ENCODE measurements at places on chromosomes 12 and 14. TPM values are rescaled to one million over a fixed set of nuclear protein-coding genes. Genes with fewer than 3 reads are reported as not detected.

DNA sequence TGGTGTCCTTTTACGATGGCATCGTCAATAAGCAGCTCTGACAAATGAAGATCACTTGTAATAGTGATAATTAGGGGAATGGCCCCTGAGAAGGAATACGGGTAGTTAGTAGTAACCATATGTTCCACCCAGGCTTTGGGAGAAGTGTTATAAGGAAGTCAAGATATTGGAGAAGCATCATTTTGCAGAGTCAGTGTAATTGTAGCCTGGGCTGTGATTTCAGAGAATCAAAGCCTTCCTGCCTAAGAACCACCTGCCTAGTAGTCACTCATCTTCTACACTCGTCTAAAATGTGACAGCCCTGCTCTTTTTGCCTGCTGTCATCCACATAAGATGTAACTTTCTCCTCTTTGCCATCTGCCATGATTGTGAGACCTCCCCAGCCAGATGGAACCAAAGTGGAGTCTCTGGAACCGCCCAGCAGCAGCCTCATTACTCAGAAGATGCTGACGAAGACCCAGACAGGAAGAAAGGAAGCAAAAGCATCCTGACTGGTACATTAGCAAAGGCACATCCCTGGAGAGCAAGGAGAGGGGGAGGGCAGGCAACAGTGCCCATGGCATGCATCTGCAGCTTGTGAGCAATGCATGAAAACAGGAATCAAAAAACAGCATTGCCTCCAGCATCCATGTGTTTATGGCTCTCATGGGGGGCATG is 12.6 kb upstream of the EDDM3A start:
- no peaks in the 10 kb centered on the region for H3K27me3 ChIP-seq
- no peaks in the 10 kb centered on the region for H3K4me1 ChIP-seq
- no peak overlapping the region for H3K27ac ChIP-seq
- H3K4me3 ChIP-seq = no peak overlapping the region
- no peak for DNase-seq

Gene BRAP
- total RNA-seq = 71.4 TPM

GRCh38 chr12:130075497-130076076 is 86.7 kb upstream of the FZD10 start:
- H3K4me1 ChIP-seq = no peaks in the 10 kb centered on the region
- DNase-seq = no peak
- H3K27me3 ChIP-seq = no peaks in the 10 kb centered on the region
- H3K36me3 ChIP-seq = no peaks in the 10 kb centered on the region
- H3K27ac ChIP-seq = no peak overlapping the region

Gene GPR135
- total RNA-seq = 33.1 TPM

DNA sequence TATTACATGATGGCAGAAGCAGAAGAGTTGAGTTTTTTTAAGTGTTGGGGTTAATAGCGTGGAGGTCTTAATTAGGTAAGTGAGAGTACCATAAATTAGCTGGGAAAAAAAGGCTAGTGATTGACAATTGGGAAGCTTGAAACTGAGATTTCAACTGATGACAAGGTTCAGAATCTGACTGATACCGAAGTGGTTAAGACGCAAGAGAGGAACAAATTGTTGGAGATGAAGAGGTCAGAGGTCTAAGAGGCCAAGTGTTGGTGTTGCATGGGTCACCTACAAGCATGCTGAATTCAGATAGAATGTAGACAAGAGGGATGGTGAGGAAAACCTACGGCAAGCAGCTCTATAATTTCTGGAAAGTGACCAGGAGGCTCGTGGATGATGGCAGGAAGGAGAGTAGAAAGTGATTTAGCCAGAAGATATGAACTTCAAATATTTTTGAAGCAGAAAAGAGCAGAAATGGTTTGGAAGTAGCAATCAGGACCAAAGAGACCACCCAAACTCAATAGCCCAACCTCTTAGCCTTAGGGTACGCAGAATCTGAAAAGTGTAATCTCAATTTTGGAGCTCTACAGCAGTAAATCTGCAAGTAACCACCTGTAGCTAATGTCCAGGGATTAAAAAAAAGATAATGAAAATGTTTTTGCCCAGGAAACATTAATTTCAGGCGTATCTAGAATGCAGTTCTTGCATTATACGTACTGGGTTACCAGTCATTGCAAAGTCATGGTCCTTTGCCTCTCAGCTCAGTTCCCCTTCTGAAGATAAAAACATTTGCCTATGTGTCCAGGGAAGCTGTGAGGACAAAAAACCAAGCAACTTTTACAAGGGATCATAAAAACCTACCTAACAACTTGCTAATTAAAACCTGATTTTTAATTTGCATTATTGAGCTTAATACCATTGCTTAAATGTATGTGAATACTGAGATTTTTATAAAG is 1.7 kb upstream of the TMPO start:
- no peaks in the 10 kb centered on the region for H3K27me3 ChIP-seq
- no peak overlapping the region for H3K4me3 ChIP-seq
- peak; percentile 4 for DNase-seq
- H3K27ac ChIP-seq = peak overlapping the region; percentile 99

DNA sequence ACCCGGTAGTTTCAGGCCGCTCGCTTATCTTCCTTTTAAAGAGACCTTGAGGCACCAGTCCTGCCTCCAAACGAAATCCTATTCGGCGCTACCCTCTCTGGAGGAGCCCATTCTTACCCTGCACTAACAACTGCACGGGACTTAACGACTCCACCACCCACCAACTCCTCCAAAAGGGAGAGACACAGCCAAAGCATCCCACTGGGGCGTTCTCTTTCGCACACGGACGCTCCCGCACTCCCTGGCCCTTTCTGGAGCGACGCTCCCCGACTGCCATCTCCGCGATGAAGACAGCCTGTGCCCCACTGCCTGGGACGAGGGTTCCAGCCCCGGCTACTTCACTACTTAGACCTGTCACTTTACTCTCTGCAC is 650 bp downstream of the GALC start:
- H3K27me3 ChIP-seq = no peaks in the 10 kb centered on the region
- H3K36me3 ChIP-seq = no peaks in the 10 kb centered on the region
- peak overlapping the region; percentile 93 for H3K27ac ChIP-seq
- peak overlapping the region; percentile 78 for H3K4me3 ChIP-seq
- H3K4me1 ChIP-seq = peaks cover 51% of the 10 kb centered on the region

DNA sequence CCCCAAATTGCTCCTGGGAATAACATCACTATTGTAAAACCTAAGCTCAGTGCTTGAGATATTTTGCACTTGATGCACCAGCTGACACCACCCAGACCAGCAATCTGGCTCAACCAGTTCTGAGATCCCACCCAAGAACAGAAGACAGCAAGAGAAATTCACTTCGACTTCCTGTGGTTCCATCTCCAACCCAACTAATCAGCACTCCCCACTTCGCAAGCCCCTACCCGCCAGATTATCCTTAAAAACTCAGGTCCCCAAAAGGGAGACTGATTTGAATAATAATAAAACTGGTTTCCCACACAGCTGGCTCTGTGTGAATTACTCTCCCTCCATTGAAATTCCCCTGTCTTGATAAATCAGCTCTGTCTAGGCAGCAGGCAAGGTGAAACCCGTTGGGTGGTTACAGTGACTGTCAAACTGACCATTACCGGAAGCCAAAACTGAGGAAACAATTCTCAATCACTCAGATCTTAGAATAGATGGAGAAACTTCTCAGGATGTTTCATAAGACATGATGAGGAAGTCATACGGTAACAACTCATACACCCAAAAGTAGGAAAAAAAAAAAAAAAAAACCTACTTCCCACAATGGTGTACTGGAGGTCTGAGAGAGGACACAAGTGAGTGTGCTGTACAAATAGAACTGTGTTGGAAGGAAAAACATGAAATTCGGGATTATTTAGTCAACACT is 92.4 kb downstream of the TMTC1 start:
- H3K4me3 ChIP-seq = no peak overlapping the region
- H3K27me3 ChIP-seq = no peaks in the 10 kb centered on the region
- no peaks in the 10 kb centered on the region for H3K36me3 ChIP-seq
- H3K27ac ChIP-seq = no peak overlapping the region

Gene HVCN1
- 39.7 TPM for total RNA-seq

Gene MSI1
- 14.8 TPM for total RNA-seq

Gene KRT8
- 13.2 TPM for total RNA-seq

- H3K4me3 ChIP-seq = no peak overlapping the region
- H3K27ac ChIP-seq = no peak overlapping the region
- DNase-seq = no peak
- H3K27me3 ChIP-seq = no peaks in the 10 kb centered on the region
- no peaks in the 10 kb centered on the region for H3K36me3 ChIP-seq
These were observed 1.6 kb upstream of the MLXIP start for GRCh38 chr12:122076743-122077495.

GRCh38 chr12:94749890-94750289 is 99.5 kb upstream of the TMCC3 start:
- DNase-seq = no peak
- H3K27ac ChIP-seq = no peak overlapping the region
- H3K4me3 ChIP-seq = no peak overlapping the region
- H3K27me3 ChIP-seq = no peaks in the 10 kb centered on the region
- peaks cover 4% of the 10 kb centered on the region for H3K4me1 ChIP-seq
- H3K36me3 ChIP-seq = no peaks in the 10 kb centered on the region

DNA sequence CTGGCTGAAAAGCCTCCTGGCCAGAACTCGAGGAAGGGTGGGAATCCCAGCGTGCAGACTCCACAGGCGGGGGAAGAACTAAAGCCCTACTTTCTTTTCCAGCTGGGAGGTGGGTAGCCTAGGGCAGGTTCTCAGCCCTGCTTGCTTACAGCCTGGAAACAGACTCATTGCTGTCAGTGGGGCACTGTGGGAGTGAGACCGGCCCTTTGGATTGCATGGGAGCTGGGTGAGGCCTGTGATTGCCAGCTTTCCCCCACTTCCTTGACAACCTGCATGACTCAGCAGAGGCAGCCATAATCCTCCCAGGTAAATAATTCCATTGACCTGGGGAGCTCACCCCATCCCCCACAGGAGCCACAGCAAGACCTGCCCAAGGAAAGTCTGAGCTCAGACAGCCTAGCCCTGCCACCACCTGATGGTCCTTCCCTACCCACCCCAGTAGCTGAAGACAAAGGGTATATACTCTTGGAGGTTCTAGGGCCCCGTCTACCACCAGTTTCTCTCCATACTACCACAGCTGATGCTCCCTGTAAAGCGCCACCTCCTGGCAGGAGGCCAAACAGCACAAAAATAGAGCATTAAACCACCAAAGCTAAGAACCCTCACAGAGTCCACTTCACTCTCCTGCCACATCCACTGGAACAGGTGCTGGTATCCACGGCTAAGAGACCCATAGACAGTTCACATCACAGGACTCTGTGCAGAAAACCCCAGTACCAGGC is 294.1 kb downstream of the SEC23A start:
- no peak overlapping the region for H3K4me3 ChIP-seq
- no peak for DNase-seq
- H3K4me1 ChIP-seq = no peaks in the 10 kb centered on the region
- H3K27me3 ChIP-seq = no peaks in the 10 kb centered on the region

DNA sequence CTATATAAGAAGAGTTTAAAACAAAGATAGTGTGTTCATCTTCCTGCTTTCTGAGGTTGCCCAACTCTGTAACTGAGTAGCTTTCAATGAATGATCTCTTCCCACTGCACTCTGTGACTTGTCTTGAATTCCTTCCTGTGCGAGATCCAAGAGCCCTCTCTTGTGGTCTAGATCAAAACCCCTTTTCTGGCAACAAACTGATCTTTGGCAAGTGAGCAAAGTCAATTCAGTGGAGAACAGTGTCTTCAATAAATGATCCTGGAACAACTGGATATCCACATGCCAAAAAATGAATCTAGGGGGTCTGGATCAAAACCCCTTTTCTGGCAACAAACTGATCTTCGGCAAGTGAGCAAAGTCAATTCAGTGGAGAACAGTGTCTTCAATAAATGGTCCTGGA is 8.5 kb downstream of the CFAP54 start:
- DNase-seq = no peak
- H3K27ac ChIP-seq = no peak overlapping the region
- H3K4me1 ChIP-seq = no peaks in the 10 kb centered on the region

- no peak overlapping the region for H3K4me3 ChIP-seq
- DNase-seq = peak; percentile 88
- H3K36me3 ChIP-seq = no peaks in the 10 kb centered on the region
- H3K27ac ChIP-seq = no peak overlapping the region
- peaks cover 38% of the 10 kb centered on the region for H3K4me1 ChIP-seq
- H3K27me3 ChIP-seq = no peaks in the 10 kb centered on the region
These were observed 24.1 kb upstream of the BCDIN3D start for GRCh38 chr12:49866859-49867569.

- DNase-seq = peak; percentile 79
- H3K4me3 ChIP-seq = no peak overlapping the region
- H3K4me1 ChIP-seq = peaks cover 63% of the 10 kb centered on the region
- H3K27me3 ChIP-seq = no peaks in the 10 kb centered on the region
- H3K27ac ChIP-seq = no peak overlapping the region
These were observed 56.0 kb downstream of the PLEKHG3 start for GRCh38 chr14:64760146-64760755.

DNA sequence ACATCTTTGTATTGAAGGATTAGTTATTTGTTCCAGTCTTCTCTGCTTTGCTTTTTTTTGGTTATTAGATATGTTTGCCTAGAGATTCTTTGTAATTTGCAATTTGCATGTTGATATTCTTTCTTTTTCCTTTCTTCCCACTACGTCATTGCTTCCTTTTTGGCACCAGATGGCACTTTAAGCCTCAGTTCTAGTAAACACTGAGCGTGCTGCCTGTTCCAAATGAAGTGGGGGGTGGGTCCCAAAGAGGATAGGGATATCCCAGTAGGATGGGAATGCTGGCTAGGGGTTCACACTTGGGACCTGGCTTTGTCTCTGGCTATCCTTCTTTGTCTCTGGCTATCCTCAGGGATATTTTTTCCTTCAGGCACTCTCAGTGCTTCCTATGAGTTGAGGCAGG is 17.0 kb downstream of the EAPP start:
- H3K4me1 ChIP-seq = no peaks in the 10 kb centered on the region
- no peak for DNase-seq
- no peak overlapping the region for H3K27ac ChIP-seq
- peaks cover 5% of the 10 kb centered on the region for H3K36me3 ChIP-seq

GRCh38 chr12:95637471-95638155 is 86.3 kb upstream of the USP44 start:
- no peak for DNase-seq
- no peak overlapping the region for H3K27ac ChIP-seq
- H3K36me3 ChIP-seq = no peaks in the 10 kb centered on the region
- H3K4me1 ChIP-seq = peaks cover 5% of the 10 kb centered on the region
- no peaks in the 10 kb centered on the region for H3K27me3 ChIP-seq

Gene GLT1D1
- total RNA-seq = 10.0 TPM

DNA sequence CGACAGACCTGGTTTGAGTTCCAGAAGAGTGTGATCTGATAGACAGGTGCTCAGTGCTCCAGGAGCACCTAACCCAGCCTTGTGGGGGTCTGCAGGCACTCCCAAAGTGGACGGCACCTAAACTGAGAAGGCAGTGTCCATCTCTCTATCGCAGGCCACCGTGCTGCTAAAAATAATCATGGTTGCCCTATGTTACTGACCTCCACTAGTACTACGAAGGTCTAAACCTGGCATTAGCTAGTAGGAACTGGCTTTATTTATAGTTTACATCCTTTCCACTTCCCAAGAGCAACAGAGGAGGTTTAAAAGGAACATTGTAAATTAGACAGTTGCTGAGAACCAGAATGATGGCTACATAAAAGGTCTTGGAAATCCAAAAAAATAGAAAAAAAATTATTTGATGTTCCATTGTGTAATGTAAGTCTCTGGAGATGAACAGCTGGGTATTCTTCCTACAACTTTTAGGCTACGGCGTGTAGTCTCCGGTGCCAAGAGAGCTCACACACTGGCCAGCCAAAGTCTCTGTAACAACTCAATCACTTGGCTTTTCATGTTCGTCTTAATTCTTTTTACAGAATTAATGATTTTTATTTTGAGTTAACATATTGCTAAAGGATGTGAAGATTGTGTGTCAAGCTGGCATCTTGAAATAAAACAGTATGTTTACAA is 27.3 kb downstream of the PPFIBP1 start:
- DNase-seq = no peak
- no peak overlapping the region for H3K4me3 ChIP-seq
- peaks cover 62% of the 10 kb centered on the region for H3K4me1 ChIP-seq
- H3K27me3 ChIP-seq = no peaks in the 10 kb centered on the region
- no peaks in the 10 kb centered on the region for H3K36me3 ChIP-seq

Gene IAPP
- not detected for total RNA-seq
